Activated CD4-positive, alpha-beta T cell treated with anti-CD3 and anti-CD28 coated beads, Interleukin-2, amount 50 U/mL, for 1 hour (primary cell): ENCODE measurements at places on chromosomes 6 and 20.

GRCh38 chr6:56838965-56839364, 115.9 kb upstream of the BEND6 start:
- no peak for DNase-seq

GRCh38 chr6:218153-219018, 73.9 kb upstream of the DUSP22 start:
- no peak for DNase-seq

GRCh38 chr6:141123049-141123448, 1009.7 kb upstream of the GJE1 start:
- DNase-seq: no peak

GRCh38 chr20:10641893-10642292, 31.9 kb downstream of the JAG1 start:
- no peak for DNase-seq

GRCh38 chr20:50346374-50347283, 156.0 kb downstream of the CEBPB start:
- no peak for DNase-seq

DNA sequence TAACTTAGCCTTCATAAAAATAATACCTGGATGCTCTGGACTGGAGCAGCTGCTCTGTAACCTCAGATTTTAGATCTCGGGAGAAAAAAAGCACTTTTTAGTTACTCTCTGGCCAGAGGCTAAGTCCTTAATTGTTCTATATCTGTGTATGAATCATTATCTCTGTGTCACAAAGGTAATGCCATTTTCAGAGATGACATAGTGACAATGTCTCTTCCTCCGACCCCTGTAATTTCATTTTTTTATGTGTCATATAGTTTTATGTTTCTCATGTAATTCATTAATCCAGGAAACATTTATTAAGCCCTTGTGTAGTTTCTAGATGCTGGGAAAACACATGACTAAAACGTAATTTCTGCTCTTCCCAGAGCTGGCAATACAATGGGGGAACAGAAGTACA, 55.6 kb downstream of the SENP6 start:
- DNase-seq: no peak

GRCh38 chr6:14635195-14635594, 517.6 kb downstream of the CD83 start:
- DNase-seq: no peak

GRCh38 chr6:156794546-156795354, 17.6 kb downstream of the ARID1B start:
- no peak for DNase-seq

- peak; percentile 59 for DNase-seq
Measured at GRCh38 chr6:24855395-24856245, 56.9 kb upstream of the ARMH2 start.

DNA sequence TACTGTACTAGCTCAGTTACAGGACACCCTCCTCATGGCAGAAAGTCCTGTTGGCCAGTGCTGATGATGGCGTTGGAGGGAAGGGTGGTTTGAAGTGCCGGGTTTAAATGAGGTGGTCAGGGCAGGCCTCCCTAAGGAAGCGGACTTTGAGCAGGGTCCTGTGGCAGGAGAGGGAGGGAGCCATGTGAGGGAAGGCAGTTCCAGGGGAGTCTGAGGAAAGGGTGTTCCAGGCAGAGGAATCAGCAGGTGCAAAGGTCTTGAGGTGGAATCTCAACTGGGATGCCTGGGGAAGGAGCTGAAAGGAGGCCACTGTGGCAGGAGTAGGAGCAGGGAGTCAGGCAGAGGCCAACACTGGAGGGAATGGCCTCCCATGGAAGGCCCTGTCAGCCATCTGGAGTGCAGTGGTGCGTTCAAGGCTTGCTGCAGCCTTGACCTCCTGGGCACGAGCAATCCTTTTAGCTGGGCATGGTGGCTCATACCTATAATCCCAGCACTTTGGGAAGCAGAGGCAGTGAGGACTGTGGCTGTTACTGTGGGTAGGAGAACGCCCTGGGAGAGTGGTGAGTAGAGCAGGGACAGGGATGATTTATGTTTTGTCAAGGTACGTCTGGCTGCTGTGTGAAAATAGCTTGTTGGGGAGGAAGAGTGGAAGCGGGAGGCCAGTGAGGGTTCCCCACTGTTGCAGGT, 26.2 kb downstream of the VSTM2L start:
- no peak for DNase-seq

GRCh38 chr6:3340358-3340802, 81.6 kb downstream of the PSMG4 start:
- DNase-seq: no peak
